Vagina (tissue), 2 donors: ENCODE measurements at places on chromosomes 2 and 18. TPM values are rescaled to one million over a fixed set of nuclear protein-coding genes. Genes with fewer than 3 reads are reported as not detected.

- no peak overlapping the region for H3K4me3 ChIP-seq
- DNase-seq, result no peak
- peak overlapping the region; percentile 82 for H3K27ac ChIP-seq
- H3K36me3 ChIP-seq, result peaks cover 3% of the 10 kb centered on the region
Measured at GRCh38 chr2:190351955-190352354, 8.6 kb downstream of the INPP1 start.

LIMS1 gene
- total RNA-seq, result 66.0 TPM

NDUFV2 gene
- 75.1 TPM for total RNA-seq

ABCB11 gene
- not detected for total RNA-seq

- DNase-seq, result no peak
- no peak overlapping the region for H3K4me3 ChIP-seq
- H3K4me1 ChIP-seq, result peaks cover 12% of the 10 kb centered on the region
- H3K27ac ChIP-seq, result no peak overlapping the region
- no peaks in the 10 kb centered on the region for H3K27me3 ChIP-seq
Measured at GRCh38 chr18:2148823-2149222, 422.5 kb downstream of the METTL4 start.

PKP4 gene
- total RNA-seq, result 71.5 TPM

FAM168B gene
- total RNA-seq, result 56.7 TPM

- peaks cover 40% of the 10 kb centered on the region for H3K4me1 ChIP-seq
- peak overlapping the region; percentile 49 for H3K27ac ChIP-seq
- peaks cover 24% of the 10 kb centered on the region for H3K36me3 ChIP-seq
- no peaks in the 10 kb centered on the region for H3K27me3 ChIP-seq
- no peak overlapping the region for H3K4me3 ChIP-seq
Measured at GRCh38 chr2:101844055-101844635, 146.6 kb downstream of the MAP4K4 start.

GALNT5 gene
- 3.2 TPM for total RNA-seq

GRCh38 chr2:29900971-29901633 is 20.3 kb downstream of the ALK start:
- no peaks in the 10 kb centered on the region for H3K27me3 ChIP-seq
- H3K36me3 ChIP-seq, result no peaks in the 10 kb centered on the region
- DNase-seq, result no peak
- H3K4me1 ChIP-seq, result no peaks in the 10 kb centered on the region
- H3K4me3 ChIP-seq, result no peak overlapping the region

- H3K4me3 ChIP-seq, result no peak overlapping the region
- DNase-seq, result no peak
- no peaks in the 10 kb centered on the region for H3K27me3 ChIP-seq
- H3K4me1 ChIP-seq, result peaks cover 20% of the 10 kb centered on the region
Measured at GRCh38 chr18:24031916-24032315, 17.4 kb downstream of the TTC39C start.

DNA sequence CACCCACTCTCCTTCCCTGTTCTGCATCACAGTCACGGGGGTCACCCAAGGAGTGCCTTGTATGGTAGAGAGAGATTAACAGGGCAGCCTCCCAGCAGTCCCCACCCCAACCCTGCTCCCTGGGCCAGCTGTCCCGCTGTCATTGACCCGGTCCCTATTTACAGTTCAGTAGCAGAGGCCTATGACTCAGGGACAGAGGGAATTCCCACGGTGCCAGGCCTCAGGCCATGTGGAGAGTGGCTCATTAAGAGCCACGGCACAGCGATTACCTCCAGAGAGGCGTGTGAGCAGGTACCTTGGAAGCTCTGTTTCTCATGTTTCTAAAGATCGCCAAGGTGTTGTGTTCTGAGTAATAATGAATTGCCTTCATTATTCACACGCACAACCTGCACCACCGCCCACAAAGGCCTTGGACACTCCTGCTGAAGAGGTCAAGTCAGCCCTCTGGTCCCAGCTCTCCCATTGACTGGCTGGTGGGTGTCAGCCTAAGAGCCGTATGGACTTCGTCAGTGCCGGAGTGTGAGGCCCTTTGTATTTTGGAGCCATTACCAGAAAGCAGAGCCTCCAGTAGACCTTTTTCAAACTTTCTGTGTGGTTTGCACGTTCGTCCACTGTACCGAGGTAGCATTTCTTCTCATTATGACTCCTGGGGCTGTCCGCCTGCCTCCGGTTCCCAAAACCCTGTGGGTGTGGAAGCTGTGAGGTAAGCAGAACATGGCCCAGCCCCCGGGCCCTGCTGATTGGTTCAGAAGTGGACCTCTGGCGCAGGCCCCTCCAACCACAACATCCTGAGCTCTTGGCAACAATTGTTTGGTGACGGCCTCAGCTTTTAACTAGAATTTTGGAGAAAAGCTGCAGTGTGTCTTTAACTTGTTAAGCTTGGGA is 47.0 kb downstream of the SERTAD2 start:
- no peak for DNase-seq
- H3K27me3 ChIP-seq, result no peaks in the 10 kb centered on the region
- H3K27ac ChIP-seq, result peak overlapping the region; percentile 83
- H3K4me3 ChIP-seq, result peak overlapping the region; percentile 14

GRCh38 chr18:30486856-30487255 is 555.7 kb downstream of the DSC3 start:
- no peak overlapping the region for H3K4me3 ChIP-seq
- no peaks in the 10 kb centered on the region for H3K27me3 ChIP-seq
- no peak overlapping the region for H3K27ac ChIP-seq
- no peak for DNase-seq

DNA sequence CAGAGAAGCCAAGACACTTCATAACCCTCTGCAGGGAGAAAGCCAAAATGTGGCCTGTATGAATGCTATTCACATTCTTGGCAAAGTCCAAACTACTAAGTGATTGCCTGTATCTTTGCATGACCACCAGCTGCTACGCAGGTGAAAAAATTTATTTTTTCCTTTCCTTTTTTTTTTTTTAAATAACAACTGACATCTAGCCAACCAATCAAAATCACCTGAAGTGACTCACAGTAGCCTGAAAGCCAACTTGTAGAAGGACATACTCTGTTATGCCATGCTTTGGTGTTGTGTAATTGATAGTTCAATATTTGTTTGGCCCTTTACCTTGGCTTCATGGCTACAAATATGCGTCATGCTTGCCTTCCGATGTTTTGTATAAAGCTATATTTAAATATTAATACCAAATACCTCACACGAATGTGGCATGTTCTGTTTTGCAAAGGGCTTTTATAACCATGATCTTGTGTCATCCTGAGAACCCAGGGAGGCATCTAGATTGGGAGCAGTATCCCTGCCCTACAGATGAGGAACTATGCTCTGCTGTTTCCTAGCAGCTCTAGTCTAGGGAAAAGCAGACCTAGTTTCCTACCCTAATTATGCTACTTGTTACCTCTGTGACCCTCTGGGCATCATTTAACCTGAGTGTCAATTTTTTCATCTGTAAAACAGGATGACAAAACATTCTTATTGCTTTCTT is 102.1 kb downstream of the MYOM1 start:
- H3K4me3 ChIP-seq, result no peak overlapping the region
- H3K4me1 ChIP-seq, result no peaks in the 10 kb centered on the region
- H3K27me3 ChIP-seq, result no peaks in the 10 kb centered on the region
- no peak for DNase-seq
- H3K36me3 ChIP-seq, result no peaks in the 10 kb centered on the region
- H3K27ac ChIP-seq, result no peak overlapping the region

DNA sequence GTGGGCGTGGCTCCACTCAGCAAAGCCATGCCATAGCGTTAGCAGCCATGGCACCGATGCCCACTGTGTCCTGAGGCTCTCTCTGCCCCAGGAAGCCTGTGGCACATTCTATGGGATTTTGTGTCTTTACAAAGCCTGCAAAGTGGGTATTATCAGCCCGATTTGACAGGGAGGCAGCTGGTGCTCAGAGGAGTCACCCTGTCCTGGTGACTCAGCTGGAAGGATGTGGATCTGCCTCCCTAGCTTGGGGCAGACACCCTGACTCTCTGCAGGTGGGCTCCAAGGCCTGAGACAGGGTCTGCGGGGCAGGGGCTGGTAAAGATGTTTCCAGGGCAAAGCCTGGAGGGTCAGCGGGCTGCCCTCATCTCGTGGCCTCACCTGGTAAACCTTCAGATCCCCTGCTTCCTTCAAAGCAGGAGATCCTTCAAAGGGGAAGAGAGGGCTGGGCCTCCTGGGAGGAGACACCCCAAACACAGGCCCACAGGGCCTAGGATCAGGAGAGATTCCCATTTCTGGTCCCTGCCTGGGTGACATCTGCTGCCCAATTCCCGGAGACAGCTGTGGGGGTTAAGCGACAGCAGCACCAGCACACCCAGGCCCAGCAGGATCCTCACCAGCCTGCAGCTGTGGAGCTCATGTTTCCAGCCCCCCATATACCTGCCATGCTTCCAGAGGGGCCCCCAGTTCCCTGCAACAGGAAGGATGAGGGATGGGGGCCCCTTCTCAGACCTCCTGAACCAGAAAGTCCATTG is 3.0 kb upstream of the ASB1 start:
- peaks cover 37% of the 10 kb centered on the region for H3K4me1 ChIP-seq
- no peak for DNase-seq
- H3K27me3 ChIP-seq, result no peaks in the 10 kb centered on the region
- H3K27ac ChIP-seq, result no peak overlapping the region
- no peak overlapping the region for H3K4me3 ChIP-seq
- no peaks in the 10 kb centered on the region for H3K36me3 ChIP-seq

GRCh38 chr2:235492850-235493344 is 946 bp upstream of the AGAP1 start:
- no peaks in the 10 kb centered on the region for H3K36me3 ChIP-seq
- peak overlapping the region; percentile 56 for H3K4me3 ChIP-seq
- H3K4me1 ChIP-seq, result peaks cover 29% of the 10 kb centered on the region
- DNase-seq, result no peak
- H3K27me3 ChIP-seq, result no peaks in the 10 kb centered on the region

GRCh38 chr18:48749768-48750167 is 201.0 kb downstream of the SMAD7 start:
- DNase-seq, result no peak
- no peaks in the 10 kb centered on the region for H3K27me3 ChIP-seq
- H3K4me3 ChIP-seq, result no peak overlapping the region
- H3K4me1 ChIP-seq, result peaks cover 21% of the 10 kb centered on the region

DNA sequence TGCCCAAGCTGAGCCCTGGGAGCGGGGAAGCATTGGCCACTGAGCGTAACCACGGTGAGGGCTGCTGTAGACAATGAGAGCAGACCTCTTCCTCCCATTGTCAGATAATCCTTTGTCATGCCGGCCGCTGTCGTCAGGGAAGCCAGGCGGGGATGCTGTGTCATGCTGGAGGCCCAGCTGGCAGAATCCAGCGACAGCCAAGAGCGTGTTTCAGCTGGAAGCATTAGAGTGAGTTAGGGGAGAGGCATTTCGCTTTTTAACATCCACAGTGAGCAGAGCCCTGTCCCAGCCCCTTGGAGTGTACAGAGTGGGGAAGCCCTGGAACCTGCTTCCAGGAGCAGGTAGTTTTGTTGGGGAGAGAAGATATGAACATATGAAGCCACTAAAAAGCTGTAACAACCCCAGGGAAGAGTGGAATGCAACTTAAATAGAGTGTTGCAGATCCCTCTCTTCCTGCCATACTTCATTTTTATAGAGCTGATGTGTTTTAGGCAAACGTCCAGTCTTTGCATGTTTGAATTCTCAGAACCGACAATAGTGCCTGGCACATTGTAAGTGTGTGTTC is 7.0 kb downstream of the CTIF start:
- no peak overlapping the region for H3K4me3 ChIP-seq
- peaks cover 70% of the 10 kb centered on the region for H3K4me1 ChIP-seq
- H3K27me3 ChIP-seq, result no peaks in the 10 kb centered on the region
- no peak overlapping the region for H3K27ac ChIP-seq
- H3K36me3 ChIP-seq, result no peaks in the 10 kb centered on the region

GRCh38 chr18:11577271-11578112 is 31.9 kb upstream of the SLC35G4 start:
- H3K27me3 ChIP-seq, result no peaks in the 10 kb centered on the region
- no peaks in the 10 kb centered on the region for H3K4me1 ChIP-seq
- no peak overlapping the region for H3K4me3 ChIP-seq
- no peak for DNase-seq
- H3K36me3 ChIP-seq, result no peaks in the 10 kb centered on the region
- H3K27ac ChIP-seq, result no peak overlapping the region

DNA sequence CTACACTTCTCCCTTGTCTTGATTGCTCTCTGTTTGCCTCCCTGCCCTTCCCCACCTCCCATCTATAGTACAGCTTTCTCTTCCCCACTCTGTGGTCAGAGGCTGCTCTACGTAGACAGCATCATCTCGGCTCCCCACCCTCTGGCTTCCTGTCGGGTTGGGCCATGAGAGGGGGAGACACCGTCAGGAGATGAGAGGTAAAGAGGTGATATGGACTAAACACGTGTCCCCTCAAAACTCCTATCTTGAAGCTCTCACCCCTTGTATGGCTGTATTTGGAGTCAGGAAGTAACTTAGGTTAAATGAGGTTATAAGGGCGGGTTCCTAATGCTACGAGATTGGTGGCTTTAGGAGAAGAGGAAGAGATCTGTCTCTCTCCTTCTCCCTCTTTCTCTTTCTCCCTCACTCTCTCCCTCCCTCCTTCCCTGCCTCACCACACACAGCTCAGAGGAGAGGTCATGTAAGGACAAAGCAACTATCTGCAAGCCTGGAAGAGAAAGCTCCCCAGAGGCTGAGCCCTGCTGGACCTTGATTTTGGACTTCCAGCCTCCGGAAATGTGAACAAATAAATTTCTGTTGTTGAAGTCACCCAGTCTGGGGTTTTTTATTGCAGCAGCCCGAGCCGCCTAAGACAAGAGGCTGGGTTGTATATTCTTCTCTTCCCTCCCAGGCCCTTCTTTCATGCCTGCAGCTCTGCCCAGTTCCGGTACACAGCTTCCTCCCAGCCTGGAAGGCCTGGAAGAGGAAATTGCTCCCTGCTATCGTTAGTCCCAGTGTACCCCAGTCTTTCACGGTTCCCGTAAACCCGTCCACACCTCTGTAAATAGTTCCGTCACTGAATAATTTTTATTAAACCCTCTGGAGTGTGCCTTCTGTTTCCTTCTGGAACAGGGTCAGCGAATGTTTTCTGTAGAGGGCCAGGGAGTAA is 138.0 kb downstream of the AKAIN1 start:
- H3K27ac ChIP-seq, result no peak overlapping the region
- H3K27me3 ChIP-seq, result no peaks in the 10 kb centered on the region
- no peaks in the 10 kb centered on the region for H3K4me1 ChIP-seq

GRCh38 chr2:20370191-20370590 is 19.5 kb upstream of the PUM2 start:
- H3K36me3 ChIP-seq, result no peaks in the 10 kb centered on the region
- no peaks in the 10 kb centered on the region for H3K4me1 ChIP-seq
- H3K27me3 ChIP-seq, result no peaks in the 10 kb centered on the region
- no peak overlapping the region for H3K27ac ChIP-seq

MAP3K19 gene
- total RNA-seq, result not detected

- H3K4me1 ChIP-seq, result no peaks in the 10 kb centered on the region
- no peak for DNase-seq
- H3K27me3 ChIP-seq, result no peaks in the 10 kb centered on the region
- no peaks in the 10 kb centered on the region for H3K36me3 ChIP-seq
Measured at GRCh38 chr2:179165356-179166000, 99.2 kb downstream of the SESTD1 start.

GRCh38 chr2:86543335-86543734 is 19.9 kb downstream of the CHMP3 start:
- no peak overlapping the region for H3K27ac ChIP-seq
- H3K27me3 ChIP-seq, result no peaks in the 10 kb centered on the region
- no peak overlapping the region for H3K4me3 ChIP-seq

ARHGAP28 gene
- total RNA-seq, result 7.6 TPM

GRCh38 chr18:10523544-10523943 is 2.3 kb upstream of the NAPG start:
- no peak for DNase-seq
- peaks cover 39% of the 10 kb centered on the region for H3K4me1 ChIP-seq
- no peak overlapping the region for H3K27ac ChIP-seq
- no peaks in the 10 kb centered on the region for H3K36me3 ChIP-seq
- H3K27me3 ChIP-seq, result no peaks in the 10 kb centered on the region

CDH19 gene
- 18.2 TPM for total RNA-seq

GRCh38 chr2:113965644-113966043 is 75.8 kb downstream of the ACTR3 start:
- H3K27me3 ChIP-seq, result no peaks in the 10 kb centered on the region
- H3K4me3 ChIP-seq, result no peak overlapping the region
- DNase-seq, result no peak
- H3K27ac ChIP-seq, result no peak overlapping the region

ID2 gene
- 378 TPM for total RNA-seq
